ENCODE measurements at places on chromosomes 7 and 10.

GRCh38 chr7:6451224-6451705, 3.5 kb upstream of the DAGLB start:
- DNase-seq = no peak

GRCh38 chr7:45682836-45683555, 108.8 kb downstream of the ADCY1 start:
- DNase-seq = no peak

DNA sequence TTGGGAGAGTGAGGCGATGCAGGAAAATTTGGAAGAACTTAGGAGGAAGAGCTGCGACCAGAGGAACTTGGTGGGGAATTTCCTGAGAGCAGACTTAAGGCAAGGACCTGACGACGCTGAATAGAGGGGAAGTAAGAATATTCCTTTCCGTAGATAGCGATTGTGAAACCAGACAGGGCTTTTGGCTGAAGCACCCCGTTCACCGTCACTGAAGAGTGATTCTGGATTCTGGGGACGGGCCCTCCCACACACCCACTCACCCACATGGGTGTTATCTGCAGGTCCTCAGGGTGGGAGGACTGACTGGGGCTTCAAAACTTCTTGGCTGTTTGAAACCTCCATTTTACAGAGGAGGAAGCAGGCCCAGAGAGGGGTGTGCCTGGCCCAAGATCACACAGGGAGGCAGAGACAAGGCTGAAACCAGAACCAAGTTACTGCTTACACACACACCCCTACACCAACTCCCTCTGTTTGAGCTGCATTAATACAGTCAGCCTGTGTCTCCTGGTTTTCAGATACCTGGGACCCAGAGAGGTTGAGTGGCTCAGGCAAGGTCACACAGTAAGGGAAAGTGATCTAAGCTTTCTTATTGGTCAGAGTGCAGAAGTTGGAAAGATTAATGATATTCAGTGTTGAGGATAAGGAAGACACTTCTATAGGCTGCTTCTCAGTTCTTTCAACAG, 37.2 kb upstream of the CDH23 start:
- DNase-seq = no peak

GRCh38 chr10:47104786-47105385, 193.7 kb downstream of the PTPN20 start:
- DNase-seq = no peak

GRCh38 chr10:89242840-89243568, 8.6 kb downstream of the LIPA start:
- no peak for DNase-seq

- no peak for DNase-seq
Observed at GRCh38 chr10:73522263-73522662, 26.4 kb upstream of the PPP3CB start.

DNA sequence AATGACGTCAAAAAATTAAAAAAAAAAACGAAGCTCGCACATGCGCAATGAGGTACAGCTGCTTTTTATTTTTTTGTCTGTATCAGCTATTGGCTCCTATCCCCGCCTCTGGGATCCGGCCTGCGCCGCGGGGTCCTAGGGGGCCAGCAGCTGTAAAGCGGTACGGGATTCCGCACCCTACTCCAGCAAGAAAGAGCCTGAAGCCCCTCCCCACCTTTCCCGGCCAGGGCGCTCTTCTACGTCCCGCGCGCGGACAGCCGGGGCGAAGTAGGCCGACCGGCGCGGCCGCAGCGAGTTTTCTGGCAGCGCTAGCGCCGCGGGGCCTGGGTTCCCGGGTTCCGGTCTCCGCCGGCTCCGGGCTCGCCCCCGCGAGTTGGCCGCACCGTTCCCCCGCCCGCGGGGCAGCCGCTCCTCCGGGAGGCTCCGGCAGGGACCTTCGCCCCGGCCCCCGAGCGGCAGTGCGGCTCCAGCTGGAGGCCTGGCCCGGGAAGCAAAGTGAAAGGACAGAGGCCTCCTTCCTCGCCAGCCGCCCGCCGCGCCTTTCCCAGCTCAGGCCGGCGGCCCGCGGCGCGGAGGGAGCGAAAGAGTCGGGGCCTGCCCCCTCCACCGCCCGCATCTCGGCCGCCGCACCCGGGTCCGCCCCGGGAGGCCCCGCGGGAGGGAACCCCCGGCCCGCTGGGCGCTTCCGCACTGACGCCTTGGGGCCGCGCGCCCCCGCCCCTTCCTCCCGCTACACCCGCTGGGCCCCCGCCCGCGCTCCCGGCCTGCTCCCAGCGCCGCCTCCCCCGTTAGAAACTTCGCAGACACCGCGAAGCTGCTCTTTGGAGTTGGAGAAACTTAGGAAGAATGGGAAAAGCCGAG, 4.7 kb upstream of the SPAG6 start:
- DNase-seq = peak; percentile 85

DNA sequence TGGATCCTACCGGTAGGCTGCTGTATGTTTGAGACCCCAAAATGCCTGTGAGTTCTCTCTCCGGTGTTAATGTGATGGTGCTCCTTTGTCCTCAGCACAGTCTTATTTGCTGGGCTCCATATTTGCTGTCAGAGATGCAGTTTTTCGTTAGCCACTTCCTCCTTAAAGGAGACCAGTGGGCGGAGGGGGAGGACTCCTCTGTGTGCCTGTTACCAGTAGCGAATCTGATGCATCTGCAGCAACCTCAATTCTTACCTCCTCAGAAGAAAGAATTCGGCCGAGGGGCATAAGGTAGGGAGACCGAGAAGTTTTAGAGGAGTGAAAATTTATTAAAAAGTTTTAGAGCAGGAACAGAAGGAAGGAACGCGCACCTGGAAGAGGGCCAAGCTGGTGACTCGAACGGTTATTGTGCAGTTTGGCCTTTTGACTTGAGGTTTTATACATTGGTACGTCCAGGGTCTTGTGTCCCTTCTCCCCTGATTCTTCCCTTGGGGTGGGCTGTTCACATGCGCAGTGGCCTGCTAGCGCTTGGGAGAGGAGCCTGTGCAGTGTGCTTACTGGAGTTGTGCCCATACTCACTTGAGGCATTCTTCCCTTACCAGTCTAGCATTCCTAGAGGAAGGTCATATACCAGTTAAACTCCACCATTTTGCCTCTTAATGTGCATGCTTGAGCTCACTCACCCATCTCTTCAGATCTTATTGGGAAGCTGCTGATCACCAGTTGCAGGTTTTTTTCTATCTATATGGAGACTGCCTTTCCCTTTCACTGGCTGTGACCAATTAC, 49.5 kb downstream of the GNAI1 start:
- no peak for DNase-seq

DNA sequence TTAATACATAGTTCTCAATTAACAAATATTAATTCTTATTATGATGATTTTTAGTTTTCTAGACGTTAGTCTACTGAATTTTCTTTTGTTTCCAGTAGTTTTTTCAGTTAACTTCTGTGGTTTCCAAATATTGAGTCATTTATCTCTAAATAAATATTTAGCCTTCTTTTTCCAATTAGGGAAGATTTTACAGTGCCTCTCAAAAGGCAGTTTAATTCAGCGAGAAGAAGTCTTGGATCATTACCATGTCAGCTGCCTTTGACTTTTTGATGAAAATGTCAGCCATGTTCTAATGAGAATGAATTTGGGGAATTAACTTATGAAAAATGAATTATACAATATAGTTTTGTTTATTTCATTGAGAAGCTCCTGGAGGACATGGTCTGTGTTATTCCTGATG, 90.0 kb downstream of the CDK14 start:
- DNase-seq = no peak

- DNase-seq = no peak
Observed at GRCh38 chr7:45255187-45255586, 97.6 kb downstream of the RAMP3 start.

DNA sequence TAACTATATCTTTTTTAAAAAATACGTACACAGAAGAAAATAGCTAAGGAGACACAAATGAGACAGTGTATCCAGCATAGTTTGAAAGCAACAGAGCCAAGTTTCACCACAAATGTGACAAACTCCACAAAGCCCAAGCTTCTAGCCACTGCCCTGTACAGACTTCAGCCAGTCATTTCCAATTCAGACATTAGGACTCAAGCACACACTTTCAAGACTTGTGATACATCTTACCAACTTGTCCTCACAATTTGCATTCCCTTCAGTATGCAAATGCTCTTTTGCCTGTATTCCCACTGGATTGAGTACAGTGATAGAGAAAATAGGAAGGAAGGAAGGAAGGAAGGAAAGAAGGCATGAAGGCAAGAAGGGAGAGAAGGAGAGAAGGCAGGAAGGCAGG, 510.4 kb downstream of the KCNMA1 start:
- DNase-seq = no peak

- DNase-seq = peak; percentile 89
Observed at GRCh38 chr7:131040467-131040932, 287.2 kb upstream of the MKLN1 start.

DNA sequence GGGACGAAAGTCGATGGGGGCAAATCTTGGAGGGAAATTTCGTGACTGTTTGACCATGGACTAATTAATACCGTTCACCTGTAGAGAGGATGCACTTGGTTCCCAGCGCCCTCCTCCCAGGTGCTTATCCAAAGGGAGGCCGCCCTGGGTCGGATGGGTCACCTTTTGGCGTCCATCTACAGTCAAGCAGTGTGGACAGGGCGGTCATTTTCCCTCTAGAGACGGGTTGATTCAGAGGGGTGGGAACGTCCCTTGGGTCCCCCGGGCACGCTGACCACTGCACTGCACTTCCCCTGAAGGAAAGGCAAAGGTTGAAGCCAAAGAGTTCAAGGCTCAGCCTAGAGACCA, 2.0 kb downstream of the PRR15 start:
- DNase-seq = no peak

DNA sequence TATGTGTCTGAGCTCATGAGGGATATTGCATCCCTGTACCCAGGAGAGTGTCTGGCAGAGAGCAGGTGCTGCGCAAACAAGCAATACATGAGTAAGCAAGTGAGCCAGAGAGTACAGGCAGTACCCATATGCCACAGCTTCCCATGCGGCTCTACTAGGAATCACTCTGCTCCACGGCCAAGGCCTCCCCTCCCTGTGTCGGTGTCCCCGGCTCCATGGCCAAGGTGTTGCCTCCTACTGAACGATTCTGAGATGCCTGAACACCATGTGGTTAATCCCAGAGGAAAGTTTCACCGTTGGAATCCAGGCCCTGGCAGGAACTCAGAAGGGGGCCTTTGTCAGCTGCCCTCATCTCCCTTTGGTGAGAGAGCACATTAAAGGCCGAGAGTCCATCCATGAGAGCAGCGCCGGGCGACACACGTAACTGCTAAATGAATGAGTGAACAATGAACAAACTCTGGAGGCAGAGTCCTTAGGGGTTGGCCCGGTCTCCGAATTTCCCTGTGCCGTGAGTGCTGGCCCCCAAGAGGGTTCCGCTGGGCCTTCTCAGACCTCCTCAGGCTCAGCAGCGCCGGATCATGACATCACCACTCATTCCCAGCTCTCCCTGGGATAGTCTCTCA, 136.0 kb upstream of the FAM20C start:
- DNase-seq = no peak

GRCh38 chr10:122647383-122647968, 52.2 kb downstream of the C10orf120 start:
- no peak for DNase-seq

- no peak for DNase-seq
Observed at GRCh38 chr7:73442222-73442902, 8.8 kb downstream of the FZD9 start.

GRCh38 chr10:63711867-63712716, 190.9 kb downstream of the REEP3 start:
- DNase-seq = peak; percentile 97

GRCh38 chr7:114645451-114645850, 230.8 kb downstream of the FOXP2 start:
- no peak for DNase-seq

- DNase-seq = peak; percentile 63
Observed at GRCh38 chr10:23293145-23293724, 51.4 kb downstream of the C10orf67 start.

DNA sequence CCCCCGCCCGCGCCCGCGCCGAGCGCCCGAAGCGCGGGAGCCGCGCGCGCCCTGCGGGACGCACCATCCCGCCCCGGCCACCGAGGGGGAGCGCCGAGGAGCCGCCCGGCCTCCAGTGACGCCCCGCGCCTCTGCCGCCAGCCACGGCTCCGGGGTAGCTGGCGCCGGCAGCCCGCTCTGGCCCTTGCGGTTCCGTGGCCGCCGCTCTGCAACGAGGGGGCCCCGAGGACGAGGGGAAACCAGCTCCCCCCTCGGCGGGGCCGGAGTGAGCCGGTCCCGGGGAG, at the start of gene PAXIP1:
Gene PAXIP1 (minus strand): TSS at position 33 of the 284 bp plus-strand sequence. CDS start 195 bp downstream, outside the sequence.
- peak; percentile 61 for DNase-seq

GRCh38 chr7:98107313-98107721, 655 bp downstream of the LMTK2 start:
- DNase-seq = peak; percentile 46

DNA sequence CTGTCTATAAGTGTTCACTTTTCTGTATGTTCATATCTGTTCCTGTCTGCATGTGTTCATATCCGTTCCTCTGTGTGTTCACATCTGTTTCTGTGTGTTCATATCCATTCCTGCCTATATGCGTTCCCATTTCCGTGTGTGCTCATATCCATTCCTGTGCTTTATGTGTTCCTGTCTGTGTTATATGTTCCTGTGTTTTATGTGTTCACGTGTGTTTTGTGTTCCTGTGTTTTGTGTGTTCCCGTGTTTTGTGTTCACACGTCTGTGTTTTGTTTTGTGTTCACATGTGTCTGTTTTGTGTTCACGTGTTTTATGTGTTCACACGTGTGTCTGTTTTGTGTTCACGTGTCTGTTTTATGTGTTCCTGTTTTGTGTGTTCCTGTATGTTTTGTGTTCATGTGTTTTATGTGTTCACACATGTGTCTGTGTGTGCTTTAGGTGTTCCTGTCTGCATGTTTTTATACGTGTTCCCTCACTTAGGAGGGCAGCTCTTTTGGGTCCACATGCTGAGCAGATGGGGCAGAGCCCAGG, 42.2 kb upstream of the CNPY1 start:
- DNase-seq = no peak

GRCh38 chr7:50359258-50359994, 54.9 kb downstream of the IKZF1 start:
- no peak for DNase-seq

DNA sequence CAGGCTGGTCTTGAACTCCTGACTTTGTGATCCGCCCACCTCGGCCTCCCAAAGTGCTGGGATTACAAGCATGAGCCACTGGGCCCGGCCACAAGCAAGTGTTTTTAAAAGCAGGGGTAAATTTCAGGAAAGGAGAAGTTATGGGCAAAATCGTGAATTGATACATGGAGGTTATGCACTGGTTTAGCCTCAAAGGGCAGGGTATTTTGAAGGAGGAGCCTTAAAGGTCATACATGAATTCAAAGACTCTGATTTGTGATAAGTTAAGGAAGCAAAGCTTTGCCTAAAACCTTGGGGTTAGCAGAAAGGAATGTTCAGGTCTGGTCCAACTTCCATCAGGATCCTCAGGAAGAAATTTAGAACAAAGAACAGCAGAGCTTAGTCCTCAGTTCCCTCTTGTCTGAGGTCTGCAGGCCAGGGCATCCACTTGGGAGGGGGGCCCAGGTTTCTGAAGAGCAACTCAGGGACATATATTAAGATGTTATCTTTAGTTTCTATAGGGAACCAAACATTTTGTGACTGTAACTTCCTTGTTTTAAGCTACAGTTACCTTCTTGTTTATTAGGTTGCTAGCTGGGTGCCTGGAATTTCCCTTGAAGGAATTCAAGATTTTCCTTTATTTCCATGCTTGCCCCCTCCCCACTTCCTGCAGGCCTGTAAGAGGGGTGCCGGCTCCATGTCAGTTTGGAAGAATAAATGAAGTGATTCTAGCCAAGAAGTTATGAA, 2.8 kb upstream of the REPIN1 start:
- no peak for DNase-seq

All from dermis blood vessel endothelial cell (primary cell).